NCI-H2029 (cell line): ENCODE measurements at places on chromosomes 5 and 9.

DNA sequence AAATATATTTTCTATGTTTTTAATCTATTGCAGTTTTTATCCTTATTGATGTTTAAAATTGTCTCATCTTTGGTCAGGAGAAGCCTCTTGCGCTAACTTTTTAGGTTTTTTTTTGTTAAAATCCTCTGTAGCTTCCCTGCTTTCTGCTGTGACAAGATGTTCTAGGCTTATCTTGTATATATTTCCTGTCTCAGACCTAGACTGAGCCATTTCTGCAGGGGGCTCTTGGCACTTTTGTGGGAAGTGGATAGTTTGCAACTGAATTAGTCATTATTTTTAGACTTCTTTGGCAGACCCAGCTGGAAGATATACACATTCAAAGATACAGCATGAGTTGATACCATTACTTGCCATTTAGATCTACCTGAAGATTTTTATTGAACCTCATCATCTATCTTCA lies 28.8 kb downstream of the TCERG1 start:
- DNase-seq = no peak

GRCh38 chr9:110995420-110996340 lies 42.6 kb downstream of the LPAR1 start:
- no peak for DNase-seq

DNA sequence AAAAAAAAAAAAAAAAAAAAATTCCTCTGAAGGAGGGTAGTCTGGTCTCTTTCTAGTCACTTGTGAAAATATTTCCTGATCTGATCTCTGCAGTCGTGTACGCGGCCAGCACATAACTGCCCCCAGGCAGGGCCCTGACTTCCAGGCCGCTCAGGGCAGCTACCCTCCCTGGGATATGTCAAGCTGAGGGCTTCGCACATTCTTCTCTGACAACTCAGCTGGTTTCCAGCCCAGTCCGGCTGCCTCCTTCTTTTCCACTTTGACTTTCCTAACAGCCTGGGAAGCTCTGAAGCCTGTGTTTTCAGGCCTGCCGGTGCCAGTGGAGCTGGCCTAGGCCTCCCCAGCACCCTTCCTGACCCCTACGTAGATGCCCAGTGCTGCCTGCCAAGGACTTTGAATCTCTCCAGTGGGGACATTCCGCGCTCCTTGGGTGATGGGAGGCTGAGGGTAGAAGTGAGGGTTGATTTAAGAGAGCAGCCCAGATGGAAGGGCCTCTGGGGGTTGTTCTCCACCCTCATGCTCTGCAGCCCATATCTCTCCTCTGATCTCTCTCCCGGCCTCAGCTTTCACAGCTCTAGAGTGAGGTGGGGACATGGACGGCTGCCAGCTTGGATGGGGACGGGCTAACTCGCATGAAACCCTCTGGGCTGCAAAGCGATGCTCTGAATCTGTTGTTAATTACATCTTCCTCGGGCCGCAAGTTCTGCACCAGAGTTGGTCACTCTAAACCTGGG lies 20.7 kb downstream of the COL5A1 start:
- DNase-seq = no peak

- no peak for DNase-seq
Measured at GRCh38 chr5:133700251-133700650, 87.9 kb upstream of the FSTL4 start.

DNA sequence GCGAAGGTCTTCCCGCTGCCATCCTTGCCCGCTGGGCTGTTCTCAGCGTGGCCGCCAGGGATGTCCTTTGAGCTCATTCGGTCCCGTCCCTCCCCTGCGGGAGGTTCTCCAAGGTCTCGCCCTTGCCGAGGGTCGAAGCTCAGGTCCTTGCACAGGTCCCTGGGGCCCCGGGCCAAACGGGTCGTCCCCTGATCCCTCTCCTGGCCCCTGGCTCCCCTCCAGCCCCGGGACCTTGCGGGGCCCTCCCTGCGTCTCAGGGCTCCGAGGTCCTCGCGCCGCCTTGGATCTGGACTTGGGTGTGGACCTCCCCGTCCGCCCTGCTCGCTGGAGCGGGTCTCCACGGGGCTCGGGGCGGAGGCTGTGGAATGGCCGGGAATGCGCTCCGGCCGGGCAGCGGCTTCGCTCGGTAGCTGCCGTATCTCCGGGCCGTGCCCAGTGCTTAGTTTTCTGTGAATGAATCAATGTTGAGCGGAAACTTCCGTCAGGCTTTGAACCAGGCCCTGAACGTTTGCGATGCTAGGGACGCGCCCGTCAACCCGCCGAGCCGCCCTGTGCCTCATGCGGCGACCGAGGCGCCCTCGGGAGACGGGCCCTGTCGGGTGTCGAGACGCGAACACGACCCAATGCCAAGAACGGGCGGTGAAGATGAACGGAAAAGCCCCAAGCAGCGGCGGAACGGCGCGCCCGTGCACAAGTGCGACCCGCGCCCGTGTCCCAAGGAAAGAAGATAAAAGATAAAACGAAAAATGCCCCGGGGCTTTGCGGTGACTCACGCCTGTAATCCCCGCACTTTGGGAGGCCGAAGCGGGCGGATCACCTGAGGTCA lies 780 bp downstream of the RNU6ATAC start:
- DNase-seq = peak; percentile 43

GRCh38 chr5:92916036-92916435 lies 665.0 kb downstream of the NR2F1-AS1 start:
- no peak for DNase-seq

GRCh38 chr5:163658702-163659567 lies 153.5 kb downstream of the MAT2B start:
- DNase-seq = no peak

DNA sequence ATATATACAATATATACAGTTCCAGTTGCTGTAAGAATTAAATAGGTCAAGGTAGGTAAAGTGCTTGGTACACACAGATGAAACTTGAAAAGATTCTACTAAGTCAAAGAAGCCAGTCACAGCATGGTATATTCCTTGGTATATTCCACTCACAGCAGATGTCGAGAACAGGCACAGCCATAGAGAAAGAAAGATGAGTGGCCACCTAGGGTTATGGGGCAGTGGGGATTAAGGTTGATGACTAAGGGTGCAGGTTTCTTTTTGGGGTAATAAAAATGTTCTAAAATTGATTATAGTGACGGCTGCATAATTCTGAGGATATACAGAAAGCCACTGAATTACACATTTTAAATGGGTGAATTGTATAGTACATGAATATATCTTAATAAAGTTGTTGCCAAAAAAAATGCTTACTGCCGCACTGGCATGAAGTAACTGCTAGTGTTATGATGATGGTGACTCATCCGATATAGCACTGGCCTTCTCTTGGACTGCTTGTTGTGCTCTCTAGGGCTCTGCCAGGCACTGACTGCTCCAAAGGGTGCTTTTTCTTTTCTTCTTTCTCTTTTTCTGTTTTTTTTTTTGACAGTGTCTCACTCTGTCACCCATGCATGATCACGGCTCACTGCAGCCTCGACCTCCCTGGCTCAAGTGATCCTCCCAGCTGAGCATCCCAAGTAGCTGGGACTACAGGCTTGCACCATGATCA lies 23.5 kb downstream of the TBC1D2 start:
- no peak for DNase-seq

DNA sequence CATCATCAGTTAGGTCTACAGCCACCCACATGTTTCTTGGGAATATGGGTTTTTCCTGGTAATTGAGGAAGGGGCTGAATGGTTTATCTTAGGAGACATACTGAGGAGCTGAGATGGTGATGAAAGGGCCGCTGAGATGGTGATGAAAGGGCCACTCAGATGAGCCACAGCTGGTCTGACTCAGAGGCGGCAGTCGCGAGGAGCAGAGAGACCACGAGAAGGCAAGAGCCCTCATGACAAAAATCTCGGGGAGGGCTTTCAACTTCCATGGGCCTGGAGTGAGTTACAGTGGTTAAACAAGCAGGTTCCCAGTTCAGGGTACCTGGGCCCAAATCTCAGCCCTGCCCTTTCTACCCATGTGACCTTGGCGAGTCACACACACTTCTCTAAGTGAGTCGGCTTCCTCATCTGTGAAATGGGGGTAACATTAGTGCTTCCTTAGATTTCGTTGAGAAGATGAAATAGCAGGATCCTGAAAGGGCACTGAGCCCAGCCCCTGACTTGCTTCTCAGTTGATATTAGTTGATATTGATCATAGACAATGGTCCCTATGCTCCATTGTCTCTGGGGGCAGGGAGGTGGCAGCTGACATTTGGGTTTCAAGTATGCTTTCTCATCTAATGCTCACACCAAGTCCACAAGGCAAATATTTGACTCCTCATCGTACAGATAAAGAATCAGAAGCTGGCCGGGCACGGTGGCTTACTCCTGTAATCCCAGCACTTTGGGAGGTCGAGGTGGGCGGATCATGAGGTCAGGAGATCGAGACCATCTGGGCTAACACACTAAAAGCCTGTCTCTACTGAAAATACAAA lies 169.5 kb downstream of the RGS3 start:
- DNase-seq = no peak

GRCh38 chr9:97930972-97931371 lies 7.0 kb downstream of the HEMGN start:
- no peak for DNase-seq

DNA sequence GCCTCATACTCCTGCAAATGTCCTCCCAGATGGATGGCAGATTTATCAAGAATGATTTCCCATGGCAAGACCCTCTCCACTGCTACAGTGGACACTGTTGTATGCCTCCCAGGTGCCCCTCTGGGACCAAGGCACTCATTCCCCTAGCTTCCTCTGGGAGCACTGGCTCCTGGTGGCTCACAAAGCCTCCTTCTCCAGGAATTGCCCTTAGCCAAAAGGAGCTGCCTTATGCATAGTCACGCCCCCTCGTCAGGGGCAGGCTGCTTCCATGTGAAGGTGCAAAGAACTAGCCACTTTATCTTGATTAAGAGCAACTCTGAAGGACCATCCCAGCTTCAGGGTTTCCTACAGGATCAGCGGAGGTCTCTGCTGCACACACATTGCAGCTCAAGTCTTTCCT lies 358.1 kb downstream of the CDK5RAP2 start:
- no peak for DNase-seq

- DNase-seq = no peak
Measured at GRCh38 chr5:96619946-96620345, 42.2 kb upstream of the CAST start.

GRCh38 chr5:170885809-170886208 lies 24.0 kb downstream of the RANBP17 start:
- DNase-seq = no peak

GRCh38 chr5:55232985-55233928 lies at the start of gene CCNO:
TSS of gene CCNO (minus strand) at chr5:55233608. CDS start at chr5:55233523, 85 bp downstream.
- peak; percentile 87 for DNase-seq

DNA sequence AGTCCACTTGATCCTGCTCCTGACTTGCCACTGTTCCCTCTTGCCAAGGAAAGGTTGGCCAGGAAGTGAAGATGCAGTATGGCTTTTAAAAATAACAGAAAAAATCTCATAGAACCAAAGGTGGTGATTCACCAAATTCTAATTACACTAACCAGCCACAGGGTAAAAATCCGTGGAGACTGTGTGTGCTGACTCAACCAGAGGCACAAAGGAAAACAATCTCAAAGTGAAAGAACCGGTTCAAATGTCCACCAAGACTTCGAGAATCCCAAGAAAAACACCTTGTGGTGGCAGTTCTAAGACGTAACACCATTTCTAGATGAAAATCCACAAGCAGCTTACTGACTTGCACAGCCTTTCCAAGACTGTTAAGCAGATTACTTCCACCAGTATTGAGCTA lies 279.1 kb downstream of the TLE1 start:
- DNase-seq = no peak

GRCh38 chr5:142025637-142026036 lies 12.8 kb upstream of the GNPDA1 start:
- DNase-seq = no peak

DNA sequence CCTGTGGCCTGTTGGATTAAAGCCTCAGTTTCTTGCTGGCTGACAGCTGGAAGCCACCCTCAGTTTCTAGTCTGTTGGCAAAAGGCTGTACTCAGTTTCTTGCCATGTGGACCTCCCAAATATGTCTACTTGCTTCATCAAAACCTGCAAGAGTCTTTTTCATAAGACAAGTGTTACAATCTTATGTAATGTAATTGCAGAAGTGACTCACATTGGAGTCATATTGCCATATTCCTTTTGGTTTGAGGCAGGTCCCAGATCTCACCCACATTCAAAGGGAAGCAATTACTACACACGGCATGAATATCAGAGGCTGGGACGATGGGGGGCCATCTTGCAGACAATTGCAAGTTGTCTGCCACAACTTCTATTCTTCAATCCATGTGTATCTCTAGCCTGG lies 286.7 kb upstream of the IL12B start:
- DNase-seq = no peak

DNA sequence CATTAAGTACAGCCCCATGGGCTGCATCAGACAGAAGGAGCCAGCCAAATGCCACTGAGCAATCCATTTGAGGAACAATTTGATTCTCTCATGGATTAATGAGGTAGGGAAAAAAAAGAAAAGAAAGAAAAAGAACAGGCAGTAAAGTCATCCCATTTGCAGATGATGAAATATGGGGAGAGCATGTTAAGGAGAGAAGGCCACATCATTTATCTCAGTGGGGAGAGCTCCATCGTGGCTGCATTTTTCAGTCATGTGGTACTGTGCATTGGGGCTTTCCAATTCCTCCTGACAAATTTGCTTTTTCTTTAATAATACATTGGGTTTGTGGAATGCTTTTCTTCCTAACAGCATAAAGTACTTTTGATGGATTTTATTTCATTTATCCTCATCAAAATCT lies 375.2 kb upstream of the TLE4 start:
- no peak for DNase-seq

DNA sequence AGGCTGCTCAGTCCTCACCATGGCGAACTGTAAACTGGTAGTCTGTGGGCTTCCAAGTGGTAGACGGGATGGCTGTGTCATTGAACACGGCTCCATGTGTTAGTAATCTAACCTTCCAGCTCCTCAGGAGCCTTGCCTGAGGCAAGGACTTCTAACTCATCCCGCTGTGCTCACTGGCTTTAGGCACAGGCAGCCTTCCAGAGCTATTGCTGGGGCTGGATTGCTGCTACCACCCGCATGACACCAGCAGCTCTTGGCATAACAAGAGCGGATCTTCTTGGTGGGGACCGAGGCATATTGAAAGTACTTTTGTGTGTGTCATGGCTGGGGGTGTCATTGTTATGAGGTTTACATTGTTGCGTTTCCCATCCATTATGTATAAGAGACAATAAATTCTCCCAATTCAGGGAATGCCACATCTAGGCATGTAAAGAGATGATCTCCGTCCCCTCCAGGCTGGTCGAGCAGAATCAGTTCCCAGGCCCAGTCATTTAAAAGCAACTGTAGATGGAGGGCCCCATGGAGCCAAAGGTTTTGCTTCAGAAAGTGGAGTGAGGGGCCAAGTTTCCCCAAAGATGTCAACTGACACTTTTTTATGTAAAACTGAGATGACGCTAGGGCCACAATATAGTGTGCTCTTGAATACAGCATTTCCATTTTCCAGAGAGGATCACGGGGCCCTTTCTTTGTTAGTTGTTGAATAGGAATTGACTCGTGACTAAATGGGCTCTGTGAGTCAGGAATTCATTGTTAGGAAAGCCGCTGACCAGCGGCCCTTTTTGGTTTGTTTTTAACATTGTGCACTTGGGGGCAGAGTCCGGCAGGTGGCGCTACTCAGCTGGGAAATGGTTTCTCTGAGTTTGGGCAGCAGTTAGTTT lies 759.5 kb downstream of the TAF11L14 start:
- no peak for DNase-seq

GRCh38 chr5:178545941-178546674 lies 44.1 kb downstream of the COL23A1 start:
- DNase-seq = no peak

GRCh38 chr9:35996358-35996970 lies 38.5 kb upstream of the OR2S2 start:
- DNase-seq = no peak
